ENCODE measurements at places on chromosomes 2 and 18.

- peak; percentile 95 for DNase-seq
Observed at GRCh38 chr2:149743842-149744448, 156.4 kb upstream of the MMADHC start.

GRCh38 chr2:112156152-112156986 lies 18.2 kb downstream of the FBLN7 start:
- DNase-seq = no peak

DNA sequence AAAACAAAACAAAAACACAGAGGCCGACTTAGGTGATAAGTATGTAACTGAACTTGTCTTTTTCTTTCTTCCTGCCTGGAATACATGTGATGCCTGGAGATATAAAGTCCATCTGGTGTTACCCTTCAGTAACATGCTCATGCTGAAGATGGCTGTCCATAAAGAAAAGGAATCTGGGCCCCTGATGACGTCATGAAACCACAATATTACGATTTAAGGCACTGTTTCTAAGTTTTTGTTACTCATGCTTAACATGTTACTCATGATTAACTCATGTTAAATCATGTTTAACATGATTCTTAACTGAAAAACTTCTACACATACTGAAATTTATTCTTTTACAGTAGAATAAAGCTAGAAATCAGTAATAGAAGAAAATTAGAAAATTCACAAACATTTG lies 49.0 kb downstream of the STRADB start:
- peak; percentile 16 for DNase-seq

- no peak for DNase-seq
Observed at GRCh38 chr2:66576561-66577320, 141.8 kb downstream of the MEIS1 start.

DNA sequence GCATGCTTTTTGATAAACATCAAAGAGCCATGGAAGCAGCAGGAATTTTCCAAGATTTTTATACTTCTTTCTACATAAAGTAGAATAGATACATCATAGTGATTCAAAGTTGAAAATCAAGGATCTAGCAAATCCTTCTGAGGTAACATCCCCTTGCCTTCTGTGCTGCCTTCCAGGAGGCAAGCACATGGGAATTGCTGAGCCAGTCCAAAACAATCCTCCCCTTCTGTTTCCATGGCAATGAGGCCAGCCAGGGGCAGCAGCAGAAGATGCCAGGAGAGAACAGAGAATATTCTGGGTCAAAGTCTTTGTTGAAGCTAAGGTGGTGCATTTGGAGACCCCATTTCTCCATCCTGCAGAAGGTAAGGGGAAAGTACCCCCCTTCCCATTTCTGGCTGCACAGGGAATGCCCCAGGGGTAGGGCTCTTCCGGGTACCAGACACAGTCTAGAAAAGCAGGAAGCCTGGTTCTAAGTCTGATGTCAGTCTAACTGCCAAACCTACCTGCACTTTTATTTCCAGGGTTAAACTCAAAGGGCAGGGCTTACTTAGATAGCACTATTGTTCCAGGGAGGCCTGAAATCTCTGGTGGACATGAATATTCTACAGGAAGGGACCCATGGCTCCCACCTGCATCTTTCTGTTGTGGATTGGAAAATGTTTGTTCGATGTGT lies 22.1 kb downstream of the CENPA start:
- no peak for DNase-seq

DNA sequence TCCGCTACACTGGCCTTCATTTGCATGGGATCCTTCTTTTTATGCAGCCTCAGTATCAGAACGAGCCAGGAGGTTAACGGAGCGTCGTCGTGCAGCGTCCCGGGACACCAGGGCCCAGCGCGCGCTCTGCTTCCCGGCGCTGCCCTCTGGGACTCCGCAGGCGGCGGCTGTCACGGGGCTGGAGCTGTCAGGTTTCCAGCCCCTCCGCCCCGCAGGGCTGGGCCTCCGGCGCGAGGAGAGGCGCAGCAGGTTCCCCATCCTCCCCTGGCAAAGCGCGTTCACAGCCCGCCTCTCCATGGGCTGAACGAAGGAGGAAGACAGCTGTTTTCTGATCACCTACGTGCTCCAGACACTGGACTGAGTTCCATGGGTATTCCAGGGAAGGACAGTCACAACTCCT lies 12.5 kb upstream of the PAX8 start:
- no peak for DNase-seq

DNA sequence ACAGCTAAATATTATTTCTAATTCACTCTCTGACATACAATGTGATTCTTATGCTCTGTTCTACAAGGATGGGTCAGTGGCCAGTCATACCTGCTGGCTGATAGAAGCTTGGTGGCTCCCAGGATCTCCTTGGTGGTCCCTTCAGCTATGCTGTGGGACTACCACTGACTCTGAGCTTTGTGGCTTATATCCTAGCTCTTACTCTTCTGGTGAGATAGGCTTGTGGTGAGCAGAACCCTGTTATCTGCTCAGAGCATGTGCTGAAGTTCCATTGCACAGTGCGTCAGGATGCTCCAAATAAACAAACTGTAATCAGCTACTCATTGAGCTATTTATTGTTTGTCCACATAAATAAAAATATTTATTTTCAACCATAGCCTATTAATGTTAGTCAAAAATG lies 51.7 kb downstream of the MFSD6 start:
- no peak for DNase-seq

- DNase-seq = no peak
Observed at GRCh38 chr18:34970106-34970505, 71.1 kb upstream of the MAPRE2 start.

DNA sequence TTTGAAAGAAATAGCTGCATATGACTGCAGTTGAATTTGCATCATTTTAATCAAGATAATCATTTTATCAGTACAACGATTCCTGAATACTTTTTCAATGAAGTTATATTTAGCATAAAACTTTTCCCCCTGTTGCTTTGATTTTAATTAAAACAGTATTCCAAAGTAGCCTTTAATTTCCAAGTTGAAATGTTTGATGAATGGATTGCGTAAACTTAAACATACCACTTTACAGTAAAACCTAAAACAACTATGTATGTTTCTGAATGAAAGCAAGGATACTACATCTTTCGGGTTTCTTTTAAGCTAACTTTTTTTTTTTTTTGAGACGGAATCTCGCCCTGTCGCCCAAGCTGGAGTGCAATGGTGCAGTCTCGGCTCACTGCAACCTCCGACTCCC lies 1.4 kb downstream of the SPAST start:
- no peak for DNase-seq

DNA sequence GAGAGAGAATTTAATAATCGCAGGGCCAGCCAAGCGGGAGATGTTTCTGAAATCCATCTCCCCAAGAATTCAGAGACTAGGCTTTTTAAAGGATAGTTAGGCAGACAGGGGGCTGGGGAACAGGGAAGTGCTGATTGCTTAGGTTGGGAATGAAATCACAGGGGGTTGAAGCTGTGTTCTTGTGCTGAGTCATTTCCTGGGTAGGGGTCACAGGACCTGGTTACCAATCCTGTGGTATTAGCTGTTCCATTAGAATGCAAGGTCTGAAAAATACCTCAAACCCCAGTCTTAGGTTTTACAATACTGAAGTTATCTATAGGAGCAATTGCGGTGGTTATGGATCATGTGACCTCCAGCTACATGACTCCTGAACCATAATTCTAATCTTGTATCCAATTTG lies 4.6 kb downstream of the SP140 start:
- peak; percentile 21 for DNase-seq

DNA sequence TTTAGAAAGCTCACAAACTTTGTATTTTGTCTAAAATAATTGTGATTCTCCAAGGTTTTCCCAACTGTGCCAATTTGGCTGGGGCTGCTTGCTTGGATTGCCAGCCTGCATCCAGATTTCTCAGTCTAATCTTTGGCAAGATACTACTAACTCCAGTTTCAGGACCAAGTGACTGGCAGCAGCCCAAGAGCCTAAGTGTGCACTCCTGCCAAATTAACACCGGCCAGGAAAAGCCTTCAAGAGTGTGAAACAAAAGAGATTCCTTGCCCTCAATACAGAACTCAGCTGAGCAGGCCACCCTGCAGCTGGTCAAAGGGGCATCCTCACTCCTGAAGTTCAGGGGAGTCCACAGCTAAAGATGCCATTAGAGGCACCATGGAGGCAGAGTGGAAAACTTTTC lies 589.0 kb upstream of the ACVR2A start:
- DNase-seq = no peak

- DNase-seq = no peak
Observed at GRCh38 chr18:26839609-26840008, 25.9 kb downstream of the AQP4 start.

DNA sequence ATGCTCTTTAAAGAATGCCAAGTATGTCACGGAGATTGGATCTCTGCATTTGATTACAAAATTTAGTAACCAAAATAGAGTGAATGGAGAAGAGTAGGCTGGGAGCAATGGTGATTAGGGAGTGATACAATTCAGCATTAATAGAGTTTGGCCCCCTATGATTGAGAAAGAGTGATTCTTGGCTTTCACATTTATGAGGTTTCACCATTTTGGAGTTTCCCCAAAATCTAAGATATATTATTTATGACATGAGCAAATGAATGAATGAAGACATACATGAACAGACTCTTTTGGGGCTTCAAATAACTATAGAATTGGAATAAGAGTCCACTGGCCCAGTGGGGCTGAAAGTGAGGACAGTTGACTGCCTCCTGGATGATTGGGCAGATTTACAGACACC lies 255.2 kb downstream of the LPIN1 start:
- DNase-seq = no peak

GRCh38 chr2:197883354-197884032 lies 79.1 kb downstream of the PLCL1 start:
- DNase-seq = no peak

DNA sequence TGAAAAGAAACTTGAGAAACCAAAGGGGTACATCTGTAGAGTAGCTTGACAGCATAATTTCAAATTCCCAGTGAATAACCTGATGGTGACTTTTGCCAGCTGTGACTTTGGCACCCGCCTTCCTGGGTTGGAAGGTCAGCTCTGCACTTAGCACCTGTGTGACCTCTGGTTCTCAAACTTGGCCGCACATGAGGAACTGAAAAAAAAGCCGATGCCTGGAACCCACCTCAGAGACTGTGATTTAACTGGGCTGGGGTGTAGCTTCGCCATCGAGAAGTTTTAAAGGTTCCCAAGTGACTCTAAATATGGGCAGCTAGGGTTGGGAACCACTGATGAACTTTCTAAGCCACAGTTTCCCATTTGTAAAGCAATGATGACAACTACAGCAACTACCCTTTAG lies 6.5 kb downstream of the EFEMP1 start:
- no peak for DNase-seq

DNA sequence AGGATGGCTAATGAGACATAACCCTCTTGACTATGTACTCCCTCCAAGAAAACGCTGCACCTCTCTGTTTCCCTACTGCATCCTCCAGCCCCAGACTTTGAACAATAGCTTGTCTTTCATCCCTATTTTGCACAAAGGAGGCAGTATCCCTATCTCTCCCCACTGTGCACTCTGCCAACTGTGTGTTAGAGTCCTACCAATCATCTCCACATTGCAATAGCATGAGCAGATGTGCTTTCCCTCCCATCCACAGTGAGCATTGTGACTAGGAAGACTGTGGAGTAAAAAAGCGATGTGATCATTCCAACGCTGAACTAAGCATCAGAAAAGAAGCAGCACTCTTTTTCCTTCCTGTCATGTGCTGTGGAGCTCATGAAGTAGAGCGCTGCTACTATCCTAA lies 206.3 kb upstream of the GULP1 start:
- no peak for DNase-seq

DNA sequence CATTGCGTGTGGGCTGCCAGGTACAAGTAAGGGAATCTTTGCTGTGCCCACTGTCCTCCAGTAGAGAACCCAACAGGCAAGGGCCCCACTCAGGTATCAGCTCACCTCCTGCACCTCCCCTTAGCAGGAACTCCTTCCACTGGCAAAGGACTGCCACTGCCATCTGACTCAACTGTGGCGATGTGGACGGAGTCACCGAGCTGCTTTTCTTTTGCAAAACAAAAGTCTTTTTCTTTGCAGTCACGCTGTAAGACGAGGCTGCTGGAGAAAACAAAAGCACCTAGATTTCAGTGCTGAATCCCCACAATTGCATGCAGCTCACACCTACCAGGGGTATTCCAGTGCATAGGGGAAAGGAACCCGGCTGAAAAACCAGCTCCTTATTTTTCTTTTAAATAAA lies 7.9 kb downstream of the MTERF4 start:
- DNase-seq = no peak

GRCh38 chr2:69518841-69519240 lies 81.6 kb upstream of the NFU1 start:
- DNase-seq = no peak

- DNase-seq = no peak
Observed at GRCh38 chr18:3008541-3008940, 4.4 kb downstream of the LPIN2 start.

Measured in fibroblast of skin of left quadriceps (primary cell).